ENCODE measurements at places on chromosomes 5 and 9.

GRCh38 chr5:171379961-171380360, 7.7 kb upstream of the NPM1 start:
- no peak for DNase-seq
- H3K27me3 ChIP-seq = no peaks in the 10 kb centered on the region
- no peak overlapping the region for H3K4me3 ChIP-seq
- no peaks in the 10 kb centered on the region for H3K36me3 ChIP-seq

DNA sequence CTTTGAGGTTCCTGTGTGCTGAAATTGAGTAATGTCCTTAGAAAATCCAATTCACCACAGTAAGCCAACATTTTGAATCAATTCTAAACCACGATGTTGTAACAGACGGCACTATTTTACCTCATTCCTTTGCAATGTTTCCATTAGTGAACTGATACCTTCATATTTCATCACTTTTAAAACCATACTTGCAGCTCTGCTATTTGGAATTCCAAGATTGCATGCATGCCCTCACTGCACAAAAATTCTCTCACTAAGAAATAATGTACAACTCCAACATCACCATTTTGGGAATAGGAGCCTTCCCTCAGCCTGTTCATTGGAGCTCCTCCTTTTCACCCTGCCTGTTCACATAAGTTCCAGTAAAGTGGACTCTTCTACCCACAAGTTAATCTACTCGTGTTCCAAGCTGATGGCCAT, 74.8 kb upstream of the TGFBR1 start:
- no peak overlapping the region for H3K4me3 ChIP-seq
- no peak for DNase-seq
- no peak overlapping the region for H3K27ac ChIP-seq
- no peaks in the 10 kb centered on the region for H3K27me3 ChIP-seq
- H3K4me1 ChIP-seq = peaks cover 22% of the 10 kb centered on the region

DNA sequence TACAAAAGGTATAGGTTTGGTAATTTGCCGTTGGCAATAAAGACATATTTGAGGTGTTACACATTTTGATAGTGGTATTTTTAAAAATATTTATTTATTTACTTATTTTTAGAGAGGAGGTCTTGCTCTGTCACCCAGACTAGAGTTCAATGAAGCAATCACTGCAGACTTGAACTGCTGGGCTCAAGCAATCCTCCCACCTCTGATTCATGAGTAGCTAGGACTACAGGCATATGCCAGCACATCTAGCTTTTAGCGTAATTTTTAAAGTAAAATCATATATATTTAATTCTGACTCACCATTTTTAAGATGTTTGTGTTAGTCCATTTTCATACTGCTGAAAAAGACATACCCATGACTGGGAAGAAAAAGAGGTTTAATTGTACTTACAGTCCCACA, 1974.3 kb downstream of the EFNA5 start:
- H3K4me1 ChIP-seq = no peaks in the 10 kb centered on the region
- DNase-seq = no peak
- no peak overlapping the region for H3K4me3 ChIP-seq
- no peaks in the 10 kb centered on the region for H3K27me3 ChIP-seq

GRCh38 chr9:93156475-93157008, 22.5 kb upstream of the NINJ1 start:
- no peaks in the 10 kb centered on the region for H3K27me3 ChIP-seq
- H3K27ac ChIP-seq = peak overlapping the region; percentile 85
- H3K4me1 ChIP-seq = peaks cover 27% of the 10 kb centered on the region
- peaks cover 2% of the 10 kb centered on the region for H3K36me3 ChIP-seq

- DNase-seq = no peak
- no peaks in the 10 kb centered on the region for H3K36me3 ChIP-seq
- H3K27me3 ChIP-seq = no peaks in the 10 kb centered on the region
Measured at GRCh38 chr5:120926471-120926870, 462.4 kb downstream of the PRR16 start.

- DNase-seq = no peak
- no peaks in the 10 kb centered on the region for H3K36me3 ChIP-seq
- H3K27ac ChIP-seq = no peak overlapping the region
- H3K4me3 ChIP-seq = no peak overlapping the region
Measured at GRCh38 chr5:74426506-74426905, 214.0 kb downstream of the ENC1 start.

DNA sequence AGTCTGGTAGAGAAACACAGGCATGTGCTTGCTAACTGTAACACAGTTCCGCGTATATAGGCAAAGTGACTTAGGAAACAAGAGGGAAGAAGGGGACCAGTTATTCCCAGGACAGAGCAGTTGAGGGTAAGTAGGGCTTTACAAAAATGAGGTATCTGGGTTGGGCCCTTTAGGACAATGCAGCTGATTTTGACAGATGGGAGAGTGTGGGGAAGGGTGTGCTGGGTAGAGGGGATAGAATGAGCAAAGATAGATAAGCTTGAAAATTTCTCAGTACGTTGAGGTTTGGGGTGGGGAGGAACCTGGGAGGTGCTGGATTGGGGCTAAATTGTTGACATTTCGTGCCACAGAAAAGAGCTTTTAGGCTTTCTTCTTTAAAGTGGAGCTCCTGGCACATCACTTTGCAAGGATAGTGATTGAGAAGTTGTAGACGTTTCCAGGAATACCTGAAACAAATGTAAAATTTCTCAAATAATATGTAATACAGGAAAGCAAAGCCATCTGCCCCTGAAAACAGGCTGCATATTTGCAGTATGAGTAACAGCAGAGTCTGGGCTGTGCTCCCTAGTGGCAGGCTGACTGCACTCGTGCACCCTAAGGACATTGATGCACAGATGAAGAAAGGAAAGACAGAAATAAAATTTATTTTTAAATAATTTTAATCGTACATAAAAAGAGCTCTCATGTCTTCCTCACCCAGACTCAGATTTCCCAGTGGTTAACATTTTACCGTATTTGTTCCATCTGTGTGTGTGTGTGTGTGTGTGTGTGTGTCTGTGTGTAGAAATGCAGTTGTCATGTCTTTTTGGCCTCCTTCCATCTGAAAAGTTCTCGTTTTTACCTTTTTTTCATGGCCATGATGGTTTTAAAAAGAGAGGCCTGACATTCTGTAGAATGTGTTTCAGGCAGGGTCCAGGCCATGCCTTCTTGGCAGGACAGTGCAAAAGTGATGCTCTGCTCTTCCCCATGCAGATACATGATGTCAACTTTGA, 144.9 kb upstream of the DMRT1 start:
- H3K4me1 ChIP-seq = no peaks in the 10 kb centered on the region
- DNase-seq = no peak
- peaks cover 8% of the 10 kb centered on the region for H3K27me3 ChIP-seq
- H3K4me3 ChIP-seq = no peak overlapping the region
- H3K27ac ChIP-seq = no peak overlapping the region

DNA sequence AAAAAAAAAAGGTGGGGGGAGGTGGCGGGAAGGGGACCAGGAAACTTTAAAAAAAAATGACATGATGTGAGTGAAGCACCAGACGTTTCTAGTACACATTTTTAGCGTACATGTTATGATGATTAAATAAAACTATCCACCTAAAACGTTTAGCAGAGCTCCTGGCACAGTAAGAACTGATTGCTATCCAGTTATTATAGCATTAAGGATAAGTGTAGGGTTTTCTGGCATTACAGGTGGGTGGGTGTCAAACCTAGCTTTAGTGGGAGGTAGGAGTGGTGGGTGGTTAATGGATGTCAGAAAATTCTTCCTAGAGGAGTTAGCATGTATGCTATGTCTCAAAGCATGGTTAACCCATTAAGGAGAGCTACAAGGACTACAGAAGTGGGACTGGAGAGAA, 2329.5 kb downstream of the MAT2B start:
- H3K4me3 ChIP-seq = no peak overlapping the region
- no peaks in the 10 kb centered on the region for H3K27me3 ChIP-seq
- no peaks in the 10 kb centered on the region for H3K4me1 ChIP-seq
- H3K36me3 ChIP-seq = no peaks in the 10 kb centered on the region
- H3K27ac ChIP-seq = no peak overlapping the region
- DNase-seq = no peak

- H3K27ac ChIP-seq = no peak overlapping the region
- no peaks in the 10 kb centered on the region for H3K36me3 ChIP-seq
Measured at GRCh38 chr5:121628783-121629182, 222.9 kb upstream of the FTMT start.

GRCh38 chr9:98401140-98402018, 145.9 kb upstream of the TBC1D2 start:
- no peaks in the 10 kb centered on the region for H3K4me1 ChIP-seq
- H3K27ac ChIP-seq = no peak overlapping the region
- H3K27me3 ChIP-seq = peaks cover 19% of the 10 kb centered on the region
- DNase-seq = no peak

GRCh38 chr5:14776602-14777001, 95.0 kb downstream of the ANKH start:
- H3K27ac ChIP-seq = no peak overlapping the region
- H3K36me3 ChIP-seq = peaks cover 36% of the 10 kb centered on the region
- no peaks in the 10 kb centered on the region for H3K27me3 ChIP-seq
- no peak overlapping the region for H3K4me3 ChIP-seq

DNA sequence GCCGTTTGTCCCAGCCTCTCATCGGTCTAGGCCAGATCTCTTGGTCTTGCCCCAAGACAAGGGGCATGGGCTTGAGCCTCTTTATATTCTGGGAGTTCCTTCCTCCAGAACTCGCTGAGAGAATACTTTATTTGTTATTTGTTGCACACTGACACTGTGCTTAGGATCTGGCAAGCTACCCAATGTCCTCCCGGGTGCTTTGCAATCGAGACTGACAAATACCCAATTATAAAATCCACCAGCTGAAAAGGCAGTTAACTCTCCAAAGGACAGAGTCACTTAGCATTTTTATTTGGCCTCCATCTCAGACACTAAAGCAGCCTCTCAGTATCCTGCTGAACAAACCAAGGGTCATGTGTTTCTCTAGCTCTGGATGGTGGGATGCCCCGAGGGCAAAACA, 500.2 kb upstream of the DAP start:
- H3K36me3 ChIP-seq = no peaks in the 10 kb centered on the region
- DNase-seq = no peak
- H3K4me3 ChIP-seq = no peak overlapping the region
- peaks cover 4% of the 10 kb centered on the region for H3K27me3 ChIP-seq

DNA sequence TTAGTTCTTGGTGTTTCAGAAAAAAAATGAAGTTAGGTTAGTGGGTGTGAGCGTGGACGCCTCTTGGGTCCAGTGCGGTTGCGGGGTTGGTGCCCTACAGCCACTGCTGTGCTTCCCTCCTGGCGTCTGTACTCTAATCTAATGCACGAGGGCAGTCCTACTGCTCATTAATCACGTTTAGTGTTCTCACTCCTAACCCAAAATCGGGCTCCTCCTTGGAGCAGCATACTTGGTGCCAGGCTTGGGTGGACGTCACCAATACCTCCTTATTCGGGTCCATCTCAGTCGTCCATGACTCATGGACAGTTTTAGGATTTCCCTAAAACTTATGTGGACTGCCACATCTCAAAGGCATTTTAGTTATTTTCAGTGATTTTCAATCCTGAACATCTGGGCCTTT, 41.6 kb downstream of the TRIO start:
- H3K27ac ChIP-seq = no peak overlapping the region
- no peaks in the 10 kb centered on the region for H3K36me3 ChIP-seq
- DNase-seq = no peak
- H3K27me3 ChIP-seq = peaks cover 2% of the 10 kb centered on the region

DNA sequence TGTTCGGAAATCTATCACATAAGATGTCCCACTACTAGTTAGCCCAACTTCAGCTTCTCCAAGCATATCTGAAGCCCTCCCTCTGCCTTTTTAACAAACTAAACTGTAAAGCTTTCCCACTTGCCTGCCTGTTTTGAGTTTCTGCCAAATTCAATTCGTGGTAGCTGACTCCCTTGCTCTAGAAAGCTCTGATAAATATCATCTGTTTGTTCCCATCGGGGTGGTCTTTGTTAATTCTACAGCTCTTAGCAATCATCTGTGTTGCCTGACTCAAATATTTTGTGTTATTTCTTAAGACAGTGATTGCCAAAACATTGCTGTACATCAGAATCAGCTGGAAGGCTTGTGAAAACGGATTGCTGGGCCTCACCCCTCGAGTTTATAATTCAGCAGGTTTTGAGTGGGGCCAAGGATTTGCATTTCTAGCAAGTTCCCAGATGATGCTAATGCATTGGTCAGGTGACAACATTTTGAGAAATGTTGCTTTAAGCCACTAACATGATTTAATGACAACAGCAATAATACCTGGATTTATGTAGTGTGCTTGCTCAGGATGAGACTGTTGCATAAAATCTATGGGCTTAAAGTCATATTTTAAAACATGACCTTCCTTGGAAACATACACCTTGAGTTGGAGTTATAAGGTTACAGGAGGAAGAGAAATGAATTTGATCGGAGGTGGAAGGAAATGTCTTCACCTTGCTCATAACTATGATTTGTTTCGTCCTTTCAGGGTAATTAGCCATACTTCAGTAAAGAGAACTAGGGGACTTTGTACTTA, 631.9 kb downstream of the PSAT1 start:
- H3K4me1 ChIP-seq = no peaks in the 10 kb centered on the region
- no peak overlapping the region for H3K27ac ChIP-seq
- H3K4me3 ChIP-seq = no peak overlapping the region
- no peaks in the 10 kb centered on the region for H3K36me3 ChIP-seq
- DNase-seq = no peak
- no peaks in the 10 kb centered on the region for H3K27me3 ChIP-seq

- peaks cover 17% of the 10 kb centered on the region for H3K4me1 ChIP-seq
- H3K36me3 ChIP-seq = no peaks in the 10 kb centered on the region
- peaks cover 54% of the 10 kb centered on the region for H3K27me3 ChIP-seq
Measured at GRCh38 chr5:172443441-172444109, 10.8 kb downstream of the SH3PXD2B start.

- H3K4me3 ChIP-seq = no peak overlapping the region
- no peaks in the 10 kb centered on the region for H3K36me3 ChIP-seq
- H3K4me1 ChIP-seq = peaks cover 24% of the 10 kb centered on the region
- H3K27me3 ChIP-seq = no peaks in the 10 kb centered on the region
- H3K27ac ChIP-seq = no peak overlapping the region
Measured at GRCh38 chr9:127049044-127049443, 73.4 kb downstream of the ANGPTL2 start.

- no peaks in the 10 kb centered on the region for H3K27me3 ChIP-seq
- DNase-seq = peak; percentile 70
Measured at GRCh38 chr5:128084228-128085167, 932 bp downstream of the SLC12A2 start.

GRCh38 chr5:116575326-116576052, 866 bp upstream of the SEMA6A start:
- peak; percentile 32 for DNase-seq
- H3K36me3 ChIP-seq = no peaks in the 10 kb centered on the region
- H3K4me1 ChIP-seq = peaks cover 29% of the 10 kb centered on the region
- peak overlapping the region; percentile 74 for H3K4me3 ChIP-seq
- no peak overlapping the region for H3K27ac ChIP-seq

DNA sequence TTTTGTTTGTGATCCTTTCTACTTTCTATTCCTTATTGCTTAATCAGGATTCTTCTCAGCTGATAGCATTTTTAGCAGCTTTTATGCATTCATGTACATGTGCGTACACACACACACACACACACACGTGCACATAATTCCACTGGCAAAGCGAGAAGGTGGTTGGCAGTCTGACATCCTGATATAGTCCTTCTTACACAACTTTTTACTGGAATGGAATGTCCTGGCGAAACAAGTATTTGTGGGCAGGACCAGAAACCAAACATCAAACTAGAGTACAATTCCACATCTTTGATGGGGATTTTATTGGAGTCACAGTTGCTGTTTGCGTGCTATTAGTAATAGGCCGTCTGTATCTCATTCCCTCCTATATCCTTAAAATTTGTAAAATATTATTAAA, 356.5 kb downstream of the CCDC171 start:
- H3K4me3 ChIP-seq = no peak overlapping the region
- no peaks in the 10 kb centered on the region for H3K27me3 ChIP-seq
- DNase-seq = no peak
